ENCODE measurements at places on chromosomes 5 and 9.

GRCh38 chr5:178207917-178208280, 3.6 kb downstream of the HNRNPAB start:
- no peak for DNase-seq

DNA sequence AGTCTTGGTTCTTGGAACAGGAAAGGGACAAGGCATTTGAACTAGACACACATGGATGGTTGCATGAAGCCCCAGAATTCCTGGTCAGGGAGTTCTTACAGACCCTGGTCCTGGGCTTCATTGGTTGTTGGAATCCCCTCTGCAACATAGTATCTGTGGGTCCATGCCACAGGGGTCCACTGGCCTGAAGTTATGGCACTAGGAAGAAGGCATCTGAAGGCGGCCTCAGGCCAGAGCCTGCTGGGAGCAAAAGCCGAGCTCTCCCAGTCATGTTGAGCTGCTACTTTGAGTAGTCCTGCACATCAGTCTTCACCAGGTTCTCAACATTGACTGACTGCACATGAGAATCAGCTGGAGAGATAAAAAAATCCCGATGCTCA, 71.1 kb upstream of the PITX1 start:
- DNase-seq = no peak

GRCh38 chr5:181121675-181122561, 9.1 kb downstream of the OR2V1 start:
- DNase-seq = no peak

DNA sequence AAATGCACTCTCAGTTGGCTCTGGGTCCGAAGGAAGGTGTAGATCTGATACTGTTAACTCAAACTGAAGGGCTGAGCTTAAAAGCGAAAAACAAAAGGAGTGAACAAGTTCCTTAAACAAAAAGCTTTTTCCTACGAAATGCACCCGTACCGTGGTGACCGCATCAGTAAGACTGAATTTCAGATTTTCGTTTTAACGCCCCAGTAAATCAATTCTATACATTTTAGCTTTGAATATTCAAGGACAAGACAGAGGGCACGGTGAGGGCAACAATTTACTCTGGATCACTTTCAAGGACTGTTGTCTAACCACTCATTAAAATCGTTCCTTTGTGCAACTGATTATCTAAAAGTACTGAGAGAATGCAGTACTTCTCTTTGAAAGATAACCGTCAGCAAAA, 1.9 kb downstream of the HOMER1 start:
- no peak for DNase-seq

DNA sequence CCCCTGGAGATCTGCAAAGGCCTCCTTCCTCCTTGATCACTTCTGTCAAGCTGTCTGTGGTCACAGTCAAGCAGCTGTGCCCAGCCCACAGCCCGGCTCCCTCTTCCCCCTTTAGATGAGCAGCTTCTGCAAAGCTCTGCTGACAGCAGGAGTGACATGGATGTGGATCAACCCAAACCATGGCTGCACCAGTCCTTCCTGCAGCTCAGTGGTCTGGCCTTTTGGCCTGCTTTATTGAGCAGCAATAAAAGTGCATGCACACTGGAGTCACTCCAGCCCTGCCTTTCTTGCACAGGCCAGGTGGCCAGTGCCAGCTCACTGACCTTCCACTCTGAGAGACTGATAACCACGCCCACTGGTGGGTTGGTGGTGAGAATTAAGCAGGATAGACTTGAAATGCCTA, 91.3 kb upstream of the OTULINL start:
- no peak for DNase-seq

DNA sequence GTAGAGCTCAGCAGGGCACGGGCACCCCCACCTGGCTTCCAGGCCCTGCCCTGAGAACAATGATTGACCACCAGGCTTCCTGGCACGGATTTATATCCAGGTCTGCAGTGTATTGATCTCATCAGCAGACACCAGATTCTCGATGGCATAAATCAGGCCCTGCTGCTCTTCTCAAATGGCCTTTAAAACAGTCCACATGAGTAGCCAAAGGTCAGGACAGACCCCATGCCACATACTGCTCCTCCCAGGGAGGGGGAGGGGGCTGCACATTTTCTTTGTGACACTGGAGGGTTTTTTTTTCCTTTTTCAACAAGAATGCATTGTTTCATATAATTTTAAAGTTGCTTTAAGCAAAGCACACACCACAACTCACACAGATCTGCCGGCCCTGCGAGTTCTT, 85.4 kb downstream of the SEMA4D start:
- peak; percentile 12 for DNase-seq

DNA sequence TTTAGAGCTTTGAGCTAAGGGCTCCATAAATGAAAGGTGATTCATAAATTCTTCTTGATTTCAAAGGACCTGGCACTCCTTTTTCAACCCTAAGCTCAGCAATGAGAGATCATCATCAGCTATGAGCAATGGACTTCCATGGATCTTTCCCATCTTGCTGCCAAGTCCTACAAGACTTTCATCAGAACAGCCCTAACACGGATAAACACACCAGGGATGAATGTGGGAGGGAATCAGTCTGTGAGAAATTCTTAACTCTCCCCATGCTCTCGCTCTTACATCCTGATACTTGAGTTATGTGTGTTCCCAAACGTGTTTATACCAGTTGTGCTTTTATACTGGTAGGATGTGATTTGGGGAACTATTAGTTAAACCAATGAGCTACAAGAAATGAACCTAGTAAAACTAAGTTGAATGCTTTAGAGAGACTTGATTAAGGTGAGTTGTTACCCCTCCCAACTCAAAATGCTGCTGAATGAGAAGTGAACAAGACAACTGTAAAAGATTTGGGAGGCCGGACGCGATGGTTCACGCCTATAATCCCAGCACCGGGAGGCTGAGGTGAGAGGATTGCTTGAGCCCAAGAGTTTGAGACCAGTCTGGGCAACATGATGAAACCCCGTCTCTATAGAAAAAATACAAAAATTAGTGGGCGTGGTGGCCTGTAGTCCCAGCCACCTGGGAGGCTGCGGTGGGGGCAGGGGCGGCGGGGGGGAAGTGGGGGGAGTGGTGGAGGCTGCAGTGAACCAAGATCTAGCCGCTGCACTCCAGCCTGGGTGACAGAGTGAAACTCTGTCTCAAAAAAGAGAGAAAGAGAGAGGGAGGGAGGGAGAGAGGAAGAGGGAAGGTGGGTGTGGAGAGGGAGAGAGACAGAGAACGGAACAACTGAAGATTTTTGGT, 5.2 kb upstream of the RPL26L1 start:
- no peak for DNase-seq

- DNase-seq = no peak
These were observed 454 bp downstream of the NELFB start for GRCh38 chr9:137255448-137256114.

- no peak for DNase-seq
These were observed 52.0 kb upstream of the NTRK2 start for GRCh38 chr9:84617411-84618029.

- DNase-seq = no peak
These were observed 24.9 kb downstream of the VAV2 start for GRCh38 chr9:133967024-133967741.

GRCh38 chr5:80780761-80781285, 126.0 kb upstream of the DHFR start:
- no peak for DNase-seq

GRCh38 chr5:53023969-53024368, 34.8 kb downstream of the ITGA2 start:
- DNase-seq = no peak

- DNase-seq = peak; percentile 29
These were observed 592.7 kb upstream of the BRINP1 start for GRCh38 chr9:119961774-119962424.

DNA sequence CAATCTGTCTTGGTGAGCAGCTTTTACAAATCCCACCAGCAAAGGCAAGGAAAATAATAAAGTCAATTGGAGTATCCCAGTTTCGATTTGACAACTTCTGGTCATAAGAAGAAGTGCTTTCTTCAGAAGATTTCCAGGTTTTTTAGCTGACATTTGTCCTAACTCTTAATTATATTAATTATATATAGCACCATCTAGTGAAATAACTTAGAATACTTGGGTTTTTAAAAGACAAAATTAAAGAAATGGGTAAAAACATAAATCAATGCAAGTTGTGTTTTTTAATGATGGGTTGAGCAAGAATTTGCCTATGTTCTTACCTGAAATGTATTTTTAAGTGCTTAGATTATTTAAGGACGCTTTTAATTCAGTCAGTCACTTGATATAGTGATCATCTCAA, 421.8 kb downstream of the ACTL7B start:
- DNase-seq = no peak

GRCh38 chr9:106312906-106313305, 550.1 kb upstream of the ZNF462 start:
- no peak for DNase-seq
